ENCODE measurements at places on chromosomes 5 and 9. TPM values are rescaled to one million over a fixed set of nuclear protein-coding genes. Genes with fewer than 3 reads are reported as not detected.

Gene ERAP2
- total RNA-seq: 5.6 TPM

Gene SPEF2
- 12.7 TPM for total RNA-seq

Gene C5orf58
- total RNA-seq: not detected

Gene OXCT1
- total RNA-seq: 36.5 TPM

Gene TNPO1
- total RNA-seq: 256 TPM

Gene PLPPR1
- not detected for total RNA-seq

DNA sequence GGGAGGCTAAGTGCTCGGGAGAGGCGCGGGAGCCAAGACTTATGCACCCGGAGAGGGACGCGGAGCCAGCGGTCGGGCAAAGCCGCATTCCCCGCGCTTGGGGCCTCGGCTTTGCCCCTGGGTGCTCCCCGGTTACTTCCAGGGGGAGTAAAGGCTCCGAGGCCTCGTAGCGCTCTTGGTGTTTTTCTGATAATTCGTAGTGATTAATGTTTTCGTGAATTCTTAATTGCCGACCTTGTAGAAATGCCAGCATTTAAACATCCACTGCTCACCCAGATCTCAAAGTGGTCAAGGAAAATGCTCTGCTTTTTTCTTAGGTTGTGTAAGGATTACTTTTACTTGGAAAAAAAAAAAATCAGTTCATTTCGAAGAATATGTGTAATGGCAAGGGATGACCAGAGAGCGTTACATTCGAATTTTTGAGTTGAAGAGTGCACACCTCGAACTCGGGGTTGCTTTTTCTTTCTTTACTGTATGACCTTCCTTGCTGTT is 654 bp upstream of the TUT7 start:
- DNase-seq: peak; percentile 80

- DNase-seq: no peak
Observed at GRCh38 chr9:83932011-83932410, 10.8 kb upstream of the KIF27 start.

GRCh38 chr5:5278815-5279381 is 138.8 kb downstream of the ADAMTS16 start:
- DNase-seq: no peak

- DNase-seq: no peak
Observed at GRCh38 chr5:140868721-140869554, at the start of gene PCDHA11. PCDHA11 (plus strand) TSS chr5:140868957; CDS start chr5:140869104, 147 bp downstream.

DNA sequence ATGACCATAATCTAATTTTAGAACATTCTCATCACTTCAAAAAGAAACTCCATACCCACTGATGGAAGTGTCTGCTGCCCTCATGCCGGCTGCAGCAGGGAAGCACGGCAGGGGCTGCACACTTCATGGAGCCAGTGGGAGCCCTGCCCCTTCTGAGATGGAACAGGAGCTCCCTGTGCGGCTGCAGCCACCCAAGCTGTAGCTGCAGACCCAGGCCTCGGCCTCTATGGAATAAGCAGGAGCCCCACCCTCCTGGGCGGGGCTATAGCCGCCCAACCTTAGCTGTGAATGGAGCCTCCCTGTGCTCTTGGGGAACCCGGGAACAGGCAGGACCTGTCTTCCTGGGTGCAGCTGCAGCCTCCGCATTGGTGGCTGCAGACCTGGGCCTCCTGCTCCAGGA is 128.5 kb downstream of the NUDT12 start:
- DNase-seq: no peak
